ENCODE measurements at places on chromosomes 7 and 10. TPM values are rescaled to one million over a fixed set of nuclear protein-coding genes. Genes with fewer than 3 reads are reported as not detected.

Gene TMEM273
- 3.1 TPM for total RNA-seq

Gene ZPBP
- not detected for total RNA-seq

Gene MICALL2
- total RNA-seq = 20.2 TPM

Gene AKR1D1
- not detected for total RNA-seq

Gene DLG5
- 2.8 TPM for total RNA-seq

Gene CHN2
- total RNA-seq = 2.7 TPM

Gene PSD
- total RNA-seq = not detected

Gene IL2RA
- total RNA-seq = not detected

Gene KAZALD1
- total RNA-seq = 0.40 TPM

Measured in mammary microvascular endothelial cell (primary cell).